ENCODE measurements at places on chromosomes 3 and 15. TPM values are rescaled to one million over a fixed set of nuclear protein-coding genes. Genes with fewer than 3 reads are reported as not detected.

CEMIP gene
- 3.6 TPM for total RNA-seq

ZNF80 gene
- not detected for total RNA-seq

RCN2 gene
- total RNA-seq = 68.0 TPM

- peaks cover 17% of the 10 kb centered on the region for H3K4me1 ChIP-seq
- no peaks in the 10 kb centered on the region for H3K27me3 ChIP-seq
- H3K27ac ChIP-seq = no peak overlapping the region
- no peak overlapping the region for H3K4me3 ChIP-seq
- H3K36me3 ChIP-seq = peaks cover 5% of the 10 kb centered on the region
Observed at GRCh38 chr15:101679806-101680205, 27.6 kb upstream of the TM2D3 start.

DNA sequence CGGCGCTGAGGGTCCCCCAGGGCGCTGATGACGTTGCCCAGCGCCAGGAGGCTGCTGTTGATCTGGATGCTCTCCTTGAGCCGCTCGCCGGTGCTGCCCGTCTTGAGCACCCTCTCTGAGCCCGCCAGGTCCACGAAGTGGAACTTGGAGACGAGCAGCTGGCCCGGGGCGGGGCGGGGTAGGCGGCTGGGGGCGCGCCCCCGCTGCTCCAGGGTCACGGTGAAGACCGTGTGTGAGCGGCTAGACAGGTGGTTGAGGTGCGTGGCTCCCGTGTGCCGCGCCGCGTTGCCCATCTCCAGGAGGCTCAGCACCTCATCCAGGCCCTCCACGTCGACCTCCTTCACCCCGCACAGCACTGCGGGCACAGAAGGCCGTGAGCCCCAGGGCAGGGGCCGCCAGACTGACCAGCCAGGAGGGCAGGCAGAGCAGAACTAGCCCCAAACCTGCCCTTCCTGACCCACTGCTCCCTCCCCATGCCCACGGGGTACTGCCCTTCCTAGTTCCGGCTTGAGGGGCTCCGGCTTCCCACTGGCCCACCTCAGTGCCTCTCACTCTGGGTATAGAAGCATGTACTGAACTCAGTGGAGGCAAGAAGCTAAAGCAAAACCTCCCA lies 6.1 kb downstream of the KIF7 start:
- no peak for DNase-seq
- no peaks in the 10 kb centered on the region for H3K36me3 ChIP-seq
- H3K4me3 ChIP-seq = no peak overlapping the region
- H3K27me3 ChIP-seq = no peaks in the 10 kb centered on the region

DNA sequence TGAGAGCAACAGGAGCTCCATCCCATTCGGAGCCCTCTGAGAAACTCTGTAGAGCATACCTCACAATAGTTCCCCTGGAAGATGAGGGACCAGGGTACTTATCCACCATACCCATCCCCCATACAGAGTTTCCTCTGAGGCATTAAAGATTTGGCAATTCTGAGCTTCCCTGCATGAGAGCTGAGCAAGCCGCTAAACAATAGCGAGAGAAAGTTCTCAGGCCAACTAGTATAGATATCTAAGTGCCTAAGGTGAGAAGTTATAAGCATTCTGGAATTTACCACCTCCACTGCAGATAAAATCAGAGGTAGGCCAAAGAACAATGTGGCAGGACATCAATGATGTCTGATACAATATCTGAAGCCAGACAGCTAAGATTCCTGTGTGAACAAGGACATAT lies 129.1 kb upstream of the MBNL1 start:
- no peaks in the 10 kb centered on the region for H3K27me3 ChIP-seq
- H3K4me1 ChIP-seq = no peaks in the 10 kb centered on the region
- no peak overlapping the region for H3K4me3 ChIP-seq
- no peaks in the 10 kb centered on the region for H3K36me3 ChIP-seq

DNA sequence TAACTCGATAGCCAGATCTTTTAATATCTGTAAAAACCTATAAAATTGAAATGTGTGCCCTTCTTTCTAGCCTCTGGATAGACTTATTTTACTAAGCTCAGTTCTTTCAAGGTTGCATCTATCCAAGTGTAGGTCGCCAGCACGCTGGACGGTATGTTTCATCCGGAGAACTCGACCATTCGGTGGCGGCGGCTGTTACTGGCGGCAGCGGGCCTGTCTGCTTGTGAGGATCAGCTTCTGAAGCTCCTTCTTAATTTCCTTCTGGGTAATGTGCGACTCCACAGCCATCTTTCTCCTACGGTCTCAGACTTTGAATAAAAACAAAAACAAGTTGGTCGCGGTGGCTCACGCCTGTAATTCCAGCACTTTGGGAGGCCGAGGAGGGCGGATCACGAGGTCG lies 4.1 kb downstream of the PP2D1 start:
- no peaks in the 10 kb centered on the region for H3K4me1 ChIP-seq
- no peak overlapping the region for H3K27ac ChIP-seq
- DNase-seq = no peak
- H3K27me3 ChIP-seq = no peaks in the 10 kb centered on the region

DNA sequence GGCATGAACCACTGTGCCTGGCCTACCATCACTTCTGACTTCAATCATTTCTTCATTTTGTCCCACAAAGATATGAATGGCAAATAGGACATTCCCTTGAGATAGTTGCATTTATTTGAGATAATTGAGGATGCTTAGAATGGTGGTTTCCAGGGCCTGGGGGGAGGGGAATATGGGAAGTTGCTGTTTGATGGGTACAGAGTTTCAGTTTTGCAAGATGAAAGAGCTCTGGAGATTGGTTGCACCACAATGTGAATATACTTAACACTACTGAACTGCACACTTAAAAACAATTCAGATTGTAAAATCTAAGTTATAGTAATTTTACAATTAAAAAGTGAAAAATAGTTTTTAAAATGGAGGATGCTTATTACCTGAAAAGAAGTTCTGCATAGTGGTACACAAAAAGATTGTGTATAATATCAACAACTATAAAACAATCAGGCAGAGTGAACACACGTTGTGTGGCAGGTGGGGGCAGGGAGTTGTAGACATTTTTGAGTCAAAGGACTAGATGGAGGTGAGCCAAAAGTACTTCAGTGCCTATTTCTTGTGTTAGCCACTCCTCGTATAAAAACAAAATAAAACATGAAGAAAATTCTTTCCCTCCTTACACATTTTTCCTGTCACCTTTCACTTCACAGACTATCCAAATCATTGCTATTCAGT lies 18.5 kb upstream of the RIOX2 start:
- DNase-seq = no peak
- H3K4me1 ChIP-seq = no peaks in the 10 kb centered on the region
- H3K27me3 ChIP-seq = no peaks in the 10 kb centered on the region
- no peaks in the 10 kb centered on the region for H3K36me3 ChIP-seq
- no peak overlapping the region for H3K4me3 ChIP-seq
- no peak overlapping the region for H3K27ac ChIP-seq

All from astrocyte (in vitro differentiated cells and primary cell).